ENCODE measurements at places on chromosomes 2 and 18.

DNA sequence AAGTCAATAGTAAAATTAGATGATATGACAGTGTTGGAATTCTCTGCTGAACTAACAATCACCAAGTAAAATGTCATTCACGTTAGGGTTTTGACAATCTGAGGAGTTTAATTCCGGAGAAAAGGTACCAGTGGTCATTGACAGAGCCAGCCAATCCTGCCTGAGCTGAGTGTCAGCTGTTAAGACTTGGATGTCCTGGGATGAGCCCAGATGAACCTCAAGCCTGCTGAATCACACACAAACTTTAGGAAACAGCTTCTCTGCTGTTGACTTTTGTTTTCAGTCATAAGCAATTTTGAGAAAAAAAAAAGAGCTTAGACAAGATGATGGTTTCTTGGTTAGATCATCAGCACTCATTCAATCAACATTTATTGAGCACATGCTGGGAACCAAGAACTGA lies 600.0 kb upstream of the SLC39A10 start:
- DNase-seq: no peak

DNA sequence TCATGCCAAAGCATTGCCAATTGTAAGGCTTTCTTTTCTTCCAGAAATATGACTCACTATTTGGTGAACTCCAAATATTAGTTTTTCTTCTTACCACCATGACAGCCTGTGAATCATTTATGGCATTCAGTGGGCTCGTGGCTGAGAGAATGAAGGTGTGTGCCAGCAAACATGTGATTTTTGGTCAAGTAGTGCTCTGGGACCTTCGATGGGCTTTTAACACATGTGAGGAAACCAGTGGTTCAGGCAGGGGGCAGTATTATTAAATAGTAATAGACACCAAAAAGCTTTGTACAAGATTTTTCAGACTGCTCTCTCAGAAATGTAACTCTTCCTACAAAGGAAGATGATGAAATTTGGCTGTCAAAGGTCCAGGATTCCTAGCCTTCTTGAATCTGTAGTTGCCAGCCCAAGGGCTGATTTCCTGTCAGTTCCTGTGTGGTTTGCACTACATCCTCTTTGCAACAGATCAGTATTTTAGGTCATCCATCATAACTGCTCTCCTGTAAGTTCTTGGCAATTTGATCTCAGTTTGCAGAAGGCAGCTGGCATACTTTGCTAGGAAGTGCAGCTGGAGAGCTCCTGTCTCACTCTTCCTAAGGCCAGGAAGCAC lies 64.3 kb downstream of the BABAM2 start:
- DNase-seq: no peak

DNA sequence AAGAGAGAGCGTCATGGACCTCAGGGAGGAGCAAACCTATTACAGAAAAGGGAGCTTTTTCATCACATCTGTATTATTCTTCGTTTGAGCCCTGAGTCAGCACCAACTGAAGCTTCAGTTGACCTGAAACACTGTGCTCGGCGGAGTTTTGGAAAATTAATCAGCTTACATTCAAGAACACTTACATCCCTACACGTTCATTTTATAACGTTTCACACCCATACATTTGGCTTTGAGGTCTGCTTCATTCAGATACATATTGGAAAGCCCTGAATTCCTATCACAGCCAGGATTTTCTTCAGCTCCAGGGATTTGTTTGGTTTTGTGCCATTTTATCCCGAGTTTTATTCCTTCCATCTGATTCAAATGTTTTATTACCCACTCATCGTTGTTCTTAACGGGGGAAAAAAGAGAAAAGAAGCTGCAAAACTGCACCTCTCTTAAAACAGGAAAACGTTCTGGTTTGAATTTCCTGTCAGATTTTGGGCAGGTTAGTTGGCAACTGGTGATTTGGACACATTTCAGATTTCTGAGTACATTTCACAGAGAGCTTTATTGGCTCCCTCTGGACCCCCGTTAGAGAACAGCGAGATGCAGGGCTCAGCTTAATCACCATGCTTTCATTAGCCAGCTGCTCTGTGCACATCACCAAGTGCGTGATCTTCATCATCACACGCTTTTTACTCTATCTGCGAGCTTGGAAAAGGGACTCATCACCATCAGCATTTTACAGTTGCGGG lies 88.8 kb downstream of the CDC42EP3 start:
- DNase-seq: no peak

- DNase-seq: no peak
These were observed 54.4 kb upstream of the TANC1 start for GRCh38 chr2:158914066-158914465.

GRCh38 chr2:185645529-185645928 lies 93.1 kb upstream of the FSIP2 start:
- no peak for DNase-seq

DNA sequence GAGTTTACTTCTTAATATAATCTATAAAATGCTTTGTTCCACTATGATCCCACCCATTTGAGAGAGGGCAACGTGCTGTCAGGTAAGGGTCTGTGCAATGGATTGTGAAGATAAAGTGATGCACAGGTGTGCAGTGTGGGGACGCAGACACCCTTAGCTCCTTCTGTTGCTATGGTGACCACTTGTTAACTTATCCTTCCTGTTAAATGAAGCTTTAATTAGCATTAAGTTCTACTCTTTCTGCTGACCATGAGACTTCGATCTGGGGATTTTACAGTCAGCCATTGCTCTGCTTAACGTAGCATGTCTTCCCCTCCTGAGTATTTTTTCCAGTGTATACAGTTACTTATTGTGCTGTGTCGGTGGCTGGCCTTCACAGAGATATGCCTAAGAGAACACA lies 23.1 kb upstream of the ALKAL2 start:
- DNase-seq: no peak

Data from hematopoietic multipotent progenitor cell treated with erythropoietin and hydrocortisone succinate and interleukin-3 and kit ligand, for 15 days (in vitro differentiated cells).